Mesothelial cell of epicardium (in vitro differentiated cells): ENCODE measurements at places on chromosomes 6 and 20.

GRCh38 chr6:80091506-80091905, 15.0 kb upstream of the BCKDHB start:
- no peaks in the 10 kb centered on the region for H3K4me1 ChIP-seq
- H3K27me3 ChIP-seq: no peaks in the 10 kb centered on the region
- H3K4me3 ChIP-seq: no peak overlapping the region
- no peak for DNase-seq
- no peaks in the 10 kb centered on the region for H3K36me3 ChIP-seq

DNA sequence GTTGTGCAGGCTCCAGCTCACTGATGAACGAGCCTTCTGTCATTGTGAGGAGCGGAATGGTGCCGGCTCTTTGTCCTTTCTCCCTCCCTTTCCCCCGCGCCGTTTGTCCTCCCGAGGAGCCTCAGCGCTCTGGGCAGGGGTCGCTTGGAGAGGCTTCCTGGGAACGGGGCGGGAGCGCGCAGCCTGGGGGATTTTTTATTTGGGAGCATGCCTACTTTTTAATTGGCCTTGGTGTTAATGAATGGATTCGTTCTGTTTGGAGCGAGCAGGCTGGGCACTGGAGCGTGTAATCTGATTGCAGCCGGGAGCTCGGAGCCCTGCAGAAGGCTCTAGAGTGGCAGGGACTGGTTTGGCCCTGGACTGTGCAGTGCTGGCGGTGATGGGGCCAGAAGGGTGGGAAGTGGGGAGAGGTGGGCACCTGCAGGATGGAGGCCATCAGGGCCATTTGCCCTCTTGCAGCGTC, 118.8 kb downstream of the CDH4 start:
- H3K4me3 ChIP-seq: no peak overlapping the region
- peaks cover 6% of the 10 kb centered on the region for H3K27me3 ChIP-seq
- H3K27ac ChIP-seq: no peak overlapping the region
- H3K4me1 ChIP-seq: peaks cover 8% of the 10 kb centered on the region
- no peak for DNase-seq

DNA sequence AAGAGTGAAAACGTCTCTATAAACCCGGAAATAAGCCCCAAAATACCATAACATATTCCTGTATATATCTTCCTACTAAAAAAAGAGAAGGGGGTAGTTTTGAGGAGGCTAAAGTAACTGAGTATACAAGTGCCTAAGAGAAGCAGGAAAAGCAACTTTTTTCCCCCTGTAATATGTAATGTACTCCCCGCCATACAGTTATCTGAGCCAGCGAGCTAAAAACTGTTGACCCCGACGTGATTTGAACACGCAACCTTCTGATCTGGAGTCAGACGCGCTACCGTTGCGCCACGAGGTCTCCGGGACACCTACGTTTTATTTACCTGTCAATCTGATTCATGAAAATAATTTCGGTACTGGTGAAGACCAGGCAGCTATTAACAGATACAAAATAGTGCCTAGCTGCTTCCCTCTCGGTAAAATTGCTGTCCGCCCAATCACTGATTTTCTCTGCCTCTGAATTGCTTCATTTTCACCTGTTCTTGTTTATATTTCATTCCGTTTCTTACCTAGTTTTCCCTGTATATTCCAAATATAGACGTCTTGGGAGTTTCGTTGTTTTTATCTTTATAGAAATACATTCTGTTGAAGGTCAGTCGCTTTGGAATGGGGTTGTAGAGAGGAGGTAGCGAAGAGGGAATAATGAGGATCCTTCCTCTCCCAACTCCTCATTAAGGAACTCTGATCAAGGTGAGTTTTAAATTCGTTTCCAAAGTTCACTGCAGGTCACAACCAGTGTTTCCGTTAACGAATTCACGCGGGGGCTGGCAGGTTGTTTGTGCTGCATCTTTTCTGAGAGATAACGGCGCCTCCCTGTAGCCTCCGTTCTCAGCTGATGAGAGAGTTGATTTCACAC, 33.6 kb upstream of the BTN3A2 start:
- H3K36me3 ChIP-seq: no peaks in the 10 kb centered on the region
- H3K4me3 ChIP-seq: peak overlapping the region; percentile 69
- H3K4me1 ChIP-seq: peaks cover 25% of the 10 kb centered on the region
- H3K27ac ChIP-seq: no peak overlapping the region
- H3K27me3 ChIP-seq: peaks cover 65% of the 10 kb centered on the region

DNA sequence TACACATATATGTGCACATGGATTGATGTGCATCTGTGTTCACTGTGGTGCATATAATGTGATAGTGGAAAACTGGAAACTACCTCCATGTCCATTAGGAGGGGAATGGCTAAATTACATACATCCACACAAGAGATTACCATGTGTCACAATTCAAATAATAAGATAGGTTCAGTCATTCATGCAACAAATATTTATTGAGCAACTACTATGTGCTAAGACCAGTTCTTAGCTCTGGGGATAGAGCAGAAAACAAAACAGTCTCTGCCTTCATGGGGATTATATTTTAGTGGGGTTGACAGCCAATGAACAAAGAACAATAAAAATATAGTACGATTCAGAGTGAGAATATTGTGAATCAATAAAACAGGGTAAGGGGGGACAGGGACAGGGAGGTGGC, 61.7 kb upstream of the PTGIS start:
- peaks cover 15% of the 10 kb centered on the region for H3K36me3 ChIP-seq
- DNase-seq: no peak
- no peak overlapping the region for H3K27ac ChIP-seq

GRCh38 chr6:128463942-128464341, 56.5 kb downstream of the PTPRK start:
- H3K4me1 ChIP-seq: peaks cover 14% of the 10 kb centered on the region
- DNase-seq: no peak
- H3K27ac ChIP-seq: peak overlapping the region; percentile 89
- no peak overlapping the region for H3K4me3 ChIP-seq

DNA sequence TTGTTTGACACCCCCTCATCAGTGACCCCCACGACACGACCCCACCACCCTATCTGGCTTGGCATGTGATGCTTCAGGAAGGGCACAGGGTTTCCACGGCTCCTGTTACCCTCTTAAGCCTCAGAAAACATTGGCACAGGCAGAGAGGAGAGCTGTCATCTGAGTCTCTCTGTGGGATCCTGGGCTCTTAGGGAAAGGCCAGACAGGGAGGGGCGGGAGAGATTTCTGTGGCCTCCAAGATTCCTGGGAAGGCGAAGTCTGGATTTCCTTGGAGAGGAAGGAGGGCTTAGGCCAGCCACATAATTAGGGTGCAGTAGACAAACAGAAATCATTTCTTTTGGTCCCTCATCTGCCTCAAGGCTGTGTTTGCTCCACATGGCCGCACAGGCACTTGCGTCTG, 191.6 kb upstream of the SNX9 start:
- no peak overlapping the region for H3K4me3 ChIP-seq
- no peak for DNase-seq
- no peaks in the 10 kb centered on the region for H3K36me3 ChIP-seq
- no peak overlapping the region for H3K27ac ChIP-seq

DNA sequence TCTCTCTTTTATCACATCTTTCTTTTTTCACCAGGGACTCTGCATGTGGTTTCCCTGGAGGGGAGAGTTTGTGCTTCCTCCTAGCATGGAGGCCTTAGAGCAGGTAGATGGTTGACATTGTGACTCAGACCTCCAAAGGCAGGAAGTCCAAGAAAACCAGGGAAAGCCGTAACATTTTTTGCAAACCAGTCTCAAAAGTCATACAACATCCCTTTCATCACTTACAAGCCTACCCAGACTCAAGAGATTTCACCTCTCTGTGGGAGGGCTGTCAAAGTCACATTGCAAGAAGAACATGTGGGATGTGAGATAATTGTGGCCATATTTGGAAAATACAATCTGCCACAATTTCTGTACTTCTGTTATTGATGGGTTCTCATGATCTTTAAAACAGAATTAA, 46.2 kb downstream of the SNRNP48 start:
- DNase-seq: no peak
- H3K4me1 ChIP-seq: no peaks in the 10 kb centered on the region
- H3K36me3 ChIP-seq: no peaks in the 10 kb centered on the region
- no peak overlapping the region for H3K27ac ChIP-seq
- H3K4me3 ChIP-seq: no peak overlapping the region
- no peaks in the 10 kb centered on the region for H3K27me3 ChIP-seq

DNA sequence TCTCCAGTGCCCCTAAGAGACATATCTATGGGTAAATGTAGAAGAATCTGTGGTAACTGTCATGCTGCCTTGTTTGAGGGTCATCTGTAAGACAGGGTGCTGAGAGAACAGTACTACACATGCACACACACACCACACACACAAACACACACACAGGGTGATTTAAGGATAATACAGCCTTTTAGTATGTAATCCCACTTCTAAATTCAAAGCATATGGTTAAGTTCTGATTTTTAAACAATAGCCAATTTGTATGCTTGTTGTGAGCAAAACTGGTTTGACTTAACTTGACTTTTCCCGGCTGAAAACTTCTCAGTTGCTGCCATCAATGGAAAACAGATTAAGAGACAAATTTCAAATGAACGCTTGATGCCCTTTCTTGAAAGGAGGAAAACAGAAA, 241.8 kb downstream of the ADGRG6 start:
- no peak overlapping the region for H3K4me3 ChIP-seq
- H3K36me3 ChIP-seq: no peaks in the 10 kb centered on the region
- no peaks in the 10 kb centered on the region for H3K27me3 ChIP-seq
- DNase-seq: no peak
- H3K4me1 ChIP-seq: peaks cover 4% of the 10 kb centered on the region

- H3K27ac ChIP-seq: no peak overlapping the region
- peaks cover 37% of the 10 kb centered on the region for H3K27me3 ChIP-seq
These were observed 152.4 kb upstream of the PROKR2 start for GRCh38 chr20:5469111-5469510.

DNA sequence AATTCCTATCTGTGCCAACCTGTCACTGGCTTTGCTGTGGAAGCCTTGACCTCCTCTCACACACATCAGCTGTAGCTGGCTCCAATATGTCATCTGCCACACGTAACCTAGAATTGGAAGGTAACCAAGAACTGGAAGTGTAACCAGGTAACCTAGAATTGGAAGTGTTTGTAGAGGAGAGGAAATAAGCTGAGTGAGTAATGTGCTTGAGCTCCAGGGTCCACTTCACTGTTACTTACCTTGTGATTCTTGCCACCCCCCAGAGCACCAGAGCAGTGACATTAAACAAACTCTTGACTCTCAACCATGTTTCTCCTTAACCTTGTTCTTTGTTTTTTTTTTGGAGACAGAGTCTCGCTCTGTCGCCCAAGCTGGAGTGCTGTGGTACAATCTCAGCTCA, 350.5 kb downstream of the NRN1 start:
- H3K4me1 ChIP-seq: no peaks in the 10 kb centered on the region
- DNase-seq: no peak
- H3K36me3 ChIP-seq: peaks cover 10% of the 10 kb centered on the region
- no peak overlapping the region for H3K4me3 ChIP-seq

GRCh38 chr6:44265007-44265721, at the start of gene NFKBIE:
Gene NFKBIE (minus strand): TSS chr6:44265551. CDS start chr6:44265346, 205 bp downstream.
- H3K27ac ChIP-seq: peak within 1 kb of the TSS; percentile 84
- peak within 1 kb of the TSS; percentile 82 for H3K4me3 ChIP-seq
- H3K27me3 ChIP-seq: peaks cover 31% of the 10 kb centered on the region

GRCh38 chr20:42113236-42113635, 495.1 kb upstream of the CHD6 start:
- no peak for DNase-seq
- no peak overlapping the region for H3K27ac ChIP-seq
- H3K4me3 ChIP-seq: no peak overlapping the region
- no peaks in the 10 kb centered on the region for H3K36me3 ChIP-seq
- no peaks in the 10 kb centered on the region for H3K4me1 ChIP-seq
